ENCODE measurements at places on chromosomes 2 and 18.

- no peak for DNase-seq
These were observed 143.3 kb upstream of the ID2 start for GRCh38 chr2:8538531-8538930.

- no peak for DNase-seq
These were observed 62.9 kb upstream of the SERTAD2 start for GRCh38 chr2:64716569-64716968.

DNA sequence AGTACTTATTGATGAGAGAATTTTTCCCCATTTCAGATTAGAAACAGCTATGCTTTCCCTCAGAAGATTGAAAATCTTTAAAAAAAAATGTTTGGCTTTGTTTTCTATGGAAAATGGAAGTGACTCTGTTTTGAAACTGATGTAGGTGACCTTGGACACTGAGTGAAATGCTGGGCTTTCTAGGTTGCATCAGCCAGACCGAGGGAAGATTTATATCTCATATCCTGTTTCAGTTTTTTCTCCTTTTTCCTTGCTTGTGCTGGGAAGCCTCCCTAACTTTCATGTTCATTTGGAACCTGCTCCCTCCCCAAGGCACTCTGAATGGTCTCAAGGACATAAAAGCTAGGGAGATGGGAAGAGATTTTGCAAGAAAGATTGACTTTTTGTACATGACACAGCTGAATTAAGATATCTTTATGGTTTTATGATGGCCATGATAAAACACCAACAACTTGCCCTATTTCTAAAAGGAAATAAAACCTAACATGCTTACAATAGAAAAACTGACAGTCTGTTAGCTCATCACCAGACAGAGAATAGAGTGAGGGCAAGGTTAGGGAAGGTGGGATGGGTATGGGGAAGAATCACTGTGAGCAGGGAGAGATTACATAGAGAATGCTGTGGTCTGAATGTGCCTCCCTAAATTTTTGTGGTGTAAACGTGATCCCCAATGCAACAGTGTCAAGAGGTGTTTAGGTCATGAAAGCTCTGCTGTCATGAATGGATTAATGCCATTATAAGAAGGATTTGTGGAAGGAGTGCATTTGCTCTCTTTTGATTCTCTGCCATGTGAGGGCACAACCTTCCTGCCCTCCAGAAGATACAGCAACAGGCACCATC is 249.7 kb downstream of the TPGS2 start:
- DNase-seq = no peak

- DNase-seq = no peak
These were observed 83.4 kb upstream of the TXNDC2 start for GRCh38 chr18:9802175-9803062.

GRCh38 chr2:134275058-134275862 is 21.4 kb downstream of the MGAT5 start:
- DNase-seq = no peak

DNA sequence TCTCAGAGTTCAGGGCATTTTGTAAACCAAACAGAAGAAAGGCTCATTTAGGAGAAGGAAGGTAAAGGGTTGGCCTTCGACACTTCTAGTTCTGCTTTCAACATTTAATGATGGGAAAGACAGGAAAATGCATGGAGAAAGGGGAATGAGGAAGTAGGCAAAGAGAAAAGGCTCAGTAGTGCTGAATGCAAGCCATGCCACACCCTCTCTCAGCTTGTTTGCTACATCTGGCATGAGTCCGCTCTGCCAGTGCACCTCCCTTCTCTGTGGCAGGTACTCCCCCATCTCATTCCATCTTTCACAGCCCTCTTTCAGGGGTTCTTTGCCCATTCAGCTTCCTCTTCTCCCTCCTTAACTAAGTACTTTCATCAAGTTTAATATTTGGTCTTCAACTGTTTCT is 120.9 kb upstream of the ITGB6 start:
- DNase-seq = no peak

DNA sequence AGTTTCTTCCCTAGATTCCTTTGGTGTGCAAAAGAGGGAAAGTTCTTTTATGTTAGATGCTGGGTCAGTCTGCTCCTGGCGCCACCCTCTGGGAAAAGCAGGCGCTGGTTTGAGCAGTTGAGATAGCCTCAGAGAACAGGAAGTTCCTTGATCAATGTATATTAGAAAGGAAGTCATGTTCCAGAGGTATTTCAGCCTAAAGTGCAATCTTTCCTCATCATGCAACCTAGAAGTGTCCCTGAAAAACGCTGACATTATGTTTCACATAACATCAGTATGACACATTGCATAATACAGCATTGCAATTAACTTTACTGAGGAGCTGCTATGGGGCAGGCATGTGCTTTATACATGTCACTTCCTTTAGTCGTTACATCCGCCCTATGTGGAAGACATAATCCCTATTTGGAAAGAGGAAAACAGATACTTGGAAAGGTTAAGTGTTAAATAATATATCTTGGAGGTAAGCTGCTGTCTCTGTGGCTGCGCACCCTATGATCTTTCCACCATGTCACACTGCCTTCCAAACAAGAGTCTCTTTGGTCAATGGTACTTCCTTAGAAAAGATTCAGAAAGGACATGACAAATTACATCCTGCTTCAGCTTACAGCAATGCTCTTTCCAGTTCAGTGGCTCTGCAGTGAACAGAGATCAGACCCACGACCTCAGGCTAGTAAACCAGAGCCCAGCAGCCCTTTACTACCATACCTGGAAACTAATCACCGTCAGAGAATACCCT is 369.7 kb downstream of the RAD51AP2 start:
- DNase-seq = no peak

DNA sequence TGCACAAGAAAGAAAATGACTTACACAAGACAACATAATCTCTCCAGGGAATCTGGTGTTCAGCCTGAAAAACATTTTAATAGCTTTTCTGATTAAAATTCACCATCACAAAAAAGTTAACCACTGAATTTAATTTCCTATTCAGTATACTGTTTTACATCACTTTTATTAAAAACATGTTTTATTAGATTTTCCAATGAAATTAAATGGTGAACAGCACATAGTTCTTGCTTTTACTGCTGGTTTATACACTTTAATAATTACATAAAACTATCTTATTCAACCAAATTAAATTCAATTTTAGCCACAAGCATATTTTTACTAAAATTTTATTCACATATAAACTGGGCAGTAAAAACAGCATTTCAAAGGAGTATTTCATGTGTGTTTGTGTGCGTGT is 138.3 kb downstream of the NOL4 start:
- no peak for DNase-seq

DNA sequence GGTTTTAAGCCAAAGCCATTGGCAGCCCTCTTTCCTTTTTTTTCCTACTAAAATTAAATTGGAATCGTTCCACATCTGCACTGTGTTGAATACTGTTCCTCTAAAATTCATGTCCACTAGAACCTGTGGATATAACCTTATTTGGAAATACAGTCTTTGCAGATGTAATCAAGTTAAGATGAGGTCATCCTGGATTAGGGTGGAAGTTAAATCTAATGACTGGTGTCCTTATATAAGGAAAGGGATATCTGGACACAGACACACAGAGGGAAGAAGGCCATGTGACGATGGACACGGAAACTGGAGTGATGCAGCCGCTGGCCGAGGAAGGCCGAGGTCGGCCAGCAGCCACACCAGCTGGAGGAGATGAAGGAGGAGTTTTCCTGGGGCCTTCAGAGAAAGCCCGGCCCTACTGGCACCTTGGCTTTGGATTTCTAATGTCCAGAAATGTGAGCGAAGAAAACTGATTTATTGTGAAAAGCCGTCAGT is 49.4 kb downstream of the LONRF2 start:
- no peak for DNase-seq

DNA sequence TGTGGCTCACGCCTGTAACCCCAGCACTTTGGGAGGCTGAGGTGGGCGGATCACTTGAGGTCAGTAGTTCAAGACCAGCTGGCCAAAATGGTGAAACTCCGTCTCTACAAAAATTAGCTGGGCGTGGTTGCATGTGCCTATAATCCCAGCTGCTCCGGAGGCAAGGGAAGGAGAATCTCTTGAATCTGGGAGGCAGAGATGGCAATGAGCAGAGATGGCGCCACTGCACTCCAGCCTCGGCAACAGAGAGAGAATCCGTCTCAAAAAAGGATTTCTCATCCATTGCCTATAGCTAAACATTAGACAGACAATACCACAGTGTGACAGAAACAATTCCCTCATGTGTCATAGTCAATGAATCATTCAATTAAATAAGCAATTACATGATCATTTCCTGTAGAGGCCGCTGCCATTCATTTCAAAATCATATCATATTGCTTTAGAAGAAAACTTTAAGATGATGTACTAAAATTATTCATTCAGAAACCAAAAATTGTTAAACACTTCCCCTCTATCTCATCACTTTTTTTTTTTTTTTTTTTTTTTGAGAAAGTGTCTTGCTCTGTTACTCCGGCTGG is 69.5 kb upstream of the TGIF1 start:
- DNase-seq = peak; percentile 37

- DNase-seq = no peak
These were observed 14.6 kb downstream of the TTR start for GRCh38 chr18:31606265-31606664.

GRCh38 chr2:195652911-195653310 is 4.1 kb upstream of the SLC39A10 start:
- DNase-seq = no peak

DNA sequence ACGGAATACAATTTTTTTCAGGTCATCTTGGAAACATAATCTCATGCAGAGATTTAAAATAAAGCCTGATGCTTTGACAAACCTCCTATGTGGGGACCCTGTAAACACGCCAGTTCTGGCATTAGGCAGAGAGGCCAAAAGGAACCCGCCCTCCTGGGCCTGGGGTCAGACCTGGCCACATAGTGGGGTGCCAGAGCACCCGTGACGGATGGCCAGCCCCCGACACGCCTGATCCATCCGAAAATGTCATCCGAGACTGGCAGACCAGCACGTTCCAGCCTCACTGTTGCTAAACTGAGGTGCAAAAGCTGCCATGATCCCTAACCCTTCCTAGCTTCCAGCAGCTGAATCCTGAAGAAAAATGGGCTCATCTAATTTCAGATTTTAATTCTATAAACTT is 222.6 kb upstream of the SALL3 start:
- DNase-seq = no peak

- no peak for DNase-seq
These were observed 262.9 kb downstream of the HDAC4 start for GRCh38 chr2:239137898-239138283.

- no peak for DNase-seq
These were observed 18.3 kb downstream of the NHEJ1 start for GRCh38 chr2:219142329-219142728.

DNA sequence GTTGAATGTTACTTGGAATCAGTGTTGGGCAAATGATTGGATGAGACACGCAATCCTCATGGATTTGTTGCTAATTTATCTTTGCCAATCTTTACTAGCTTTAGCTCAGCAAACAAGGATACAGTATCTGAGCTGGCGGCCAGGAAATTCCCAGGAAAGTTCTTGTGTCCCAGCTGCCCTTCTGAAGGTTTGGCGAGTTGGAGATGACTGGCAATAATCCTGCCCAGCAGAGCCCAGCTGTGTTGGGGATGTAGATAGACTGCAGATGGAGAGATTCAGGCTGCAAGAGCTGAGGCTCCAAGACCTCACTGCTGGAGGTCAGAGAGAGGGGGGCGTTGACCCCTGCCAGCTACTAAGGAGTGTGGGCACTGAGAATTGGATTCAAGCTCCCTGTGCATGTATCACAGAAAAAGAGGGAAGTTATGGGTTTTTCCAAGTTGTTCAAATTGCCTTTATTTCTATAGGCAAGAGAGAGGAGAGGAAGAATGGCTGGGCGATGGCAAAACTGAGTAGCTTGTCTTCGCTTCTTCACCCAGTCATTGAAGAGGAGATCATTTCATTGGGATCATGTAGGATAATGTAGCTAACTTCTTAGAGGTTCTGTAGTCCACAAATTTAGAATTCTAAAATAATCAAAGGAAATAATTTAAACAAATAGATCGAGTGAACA is 506.8 kb upstream of the LRATD1 start:
- no peak for DNase-seq

DNA sequence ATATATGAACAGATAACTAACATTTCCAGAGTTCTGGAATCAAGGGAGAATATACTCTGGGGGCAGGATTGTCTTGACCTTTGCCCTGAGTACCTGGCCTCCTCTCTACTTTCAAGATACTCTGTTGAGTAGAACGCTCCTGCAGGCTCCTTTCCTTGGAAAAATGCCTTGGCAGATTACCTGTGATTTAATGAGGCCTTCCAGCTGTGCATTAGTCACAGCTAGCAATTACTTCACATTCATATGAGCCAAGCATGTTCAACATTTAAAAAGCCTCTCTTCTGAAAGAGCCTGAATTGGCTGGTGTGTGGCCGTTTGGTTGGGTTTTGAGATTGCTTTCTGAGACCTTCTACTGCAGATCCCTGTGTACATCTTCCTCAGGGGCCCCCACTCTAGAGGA is 142.2 kb downstream of the PLCL1 start:
- DNase-seq = no peak

GRCh38 chr18:62420151-62420512 is 95.0 kb downstream of the TNFRSF11A start:
- DNase-seq = peak; percentile 40

- no peak for DNase-seq
These were observed 45.3 kb upstream of the IGFBP5 start for GRCh38 chr2:216740557-216741222.

DNA sequence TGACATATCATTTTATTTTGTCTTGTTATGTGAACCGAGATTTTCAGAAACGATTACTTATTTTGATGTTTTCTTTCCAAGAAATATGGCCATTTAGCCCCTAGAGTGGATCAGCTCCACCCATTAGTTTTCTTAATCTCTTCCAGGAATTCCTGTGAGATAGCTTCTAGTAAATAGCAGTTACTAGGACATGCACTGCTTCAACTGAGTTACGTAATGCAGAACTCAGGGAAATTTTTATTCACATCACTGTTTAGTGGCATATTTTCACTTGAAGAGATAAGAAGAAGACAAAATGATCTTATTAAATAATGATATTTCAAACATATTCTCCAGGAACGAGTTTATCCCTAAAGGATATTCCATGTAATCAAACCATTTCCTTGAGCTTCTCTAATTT is 573.5 kb upstream of the CNTNAP5 start:
- no peak for DNase-seq

- no peak for DNase-seq
These were observed 44.2 kb upstream of the LYPD6B start for GRCh38 chr2:148994341-148994740.

- no peak for DNase-seq
These were observed 8.4 kb downstream of the SP5 start for GRCh38 chr2:170723446-170723958.

GRCh38 chr2:182359990-182360662 is 66.7 kb downstream of the PDE1A start:
- DNase-seq = no peak

GRCh38 chr2:25365241-25365640 is 23.5 kb upstream of the DNMT3A start:
- DNase-seq = no peak

GRCh38 chr2:64108666-64109241 is 35.5 kb downstream of the PELI1 start:
- peak; percentile 13 for DNase-seq

DNA sequence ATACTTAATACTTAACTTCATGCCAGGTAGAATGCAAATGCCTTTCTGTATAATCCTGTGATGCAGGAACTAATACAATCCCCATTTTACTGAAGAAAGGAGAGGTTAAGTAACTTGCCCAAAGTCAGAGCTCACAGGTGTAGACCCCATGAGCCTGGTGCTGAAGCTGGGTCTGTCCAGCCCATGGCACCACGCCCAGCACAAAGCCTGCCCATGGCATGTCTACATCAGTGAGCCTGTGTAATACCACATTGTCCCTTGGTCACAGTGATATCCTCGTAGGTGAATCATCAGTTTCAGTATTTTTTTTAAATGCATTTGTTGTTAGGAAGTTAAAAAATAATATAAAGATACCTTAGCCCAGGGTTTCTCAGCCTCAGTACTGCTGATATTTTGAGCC is 69.9 kb upstream of the MCFD2 start:
- peak; percentile 43 for DNase-seq

- DNase-seq = no peak
These were observed 92.8 kb upstream of the ZNF516 start for GRCh38 chr18:76587879-76588271.
